ENCODE measurements at places on chromosomes 6 and 20.

DNA sequence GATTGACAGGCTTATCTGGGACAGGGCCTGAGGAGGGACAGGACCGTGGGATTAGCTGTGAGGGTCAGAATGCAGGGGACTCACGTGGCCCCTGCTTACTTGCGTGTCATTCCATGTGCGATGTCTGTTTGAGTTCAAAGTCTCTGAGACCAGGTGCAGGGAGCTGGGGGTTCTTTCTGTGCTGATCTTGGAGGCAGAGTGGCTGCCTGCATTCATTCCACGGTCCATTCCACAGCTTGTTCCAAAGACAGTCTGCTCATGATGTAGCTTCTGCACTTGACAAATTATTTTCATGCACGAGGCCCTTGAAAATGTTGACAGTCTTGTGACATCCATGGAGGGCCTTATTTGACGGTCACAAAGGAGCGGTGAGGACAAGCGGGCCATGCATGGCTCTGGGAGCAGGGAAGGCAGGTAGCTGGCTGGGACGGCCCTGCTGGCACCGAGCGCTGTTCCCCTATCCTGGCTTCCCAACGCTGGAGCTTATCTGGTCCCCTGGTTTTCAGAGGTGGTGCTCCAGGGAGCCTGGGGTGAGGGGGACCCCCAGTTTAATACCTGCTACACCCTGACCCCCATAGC, 156.3 kb upstream of the RNF24 start:
- DNase-seq: no peak

- DNase-seq: no peak
Measured at GRCh38 chr6:167956983-167957492, 40.4 kb upstream of the KIF25 start.

DNA sequence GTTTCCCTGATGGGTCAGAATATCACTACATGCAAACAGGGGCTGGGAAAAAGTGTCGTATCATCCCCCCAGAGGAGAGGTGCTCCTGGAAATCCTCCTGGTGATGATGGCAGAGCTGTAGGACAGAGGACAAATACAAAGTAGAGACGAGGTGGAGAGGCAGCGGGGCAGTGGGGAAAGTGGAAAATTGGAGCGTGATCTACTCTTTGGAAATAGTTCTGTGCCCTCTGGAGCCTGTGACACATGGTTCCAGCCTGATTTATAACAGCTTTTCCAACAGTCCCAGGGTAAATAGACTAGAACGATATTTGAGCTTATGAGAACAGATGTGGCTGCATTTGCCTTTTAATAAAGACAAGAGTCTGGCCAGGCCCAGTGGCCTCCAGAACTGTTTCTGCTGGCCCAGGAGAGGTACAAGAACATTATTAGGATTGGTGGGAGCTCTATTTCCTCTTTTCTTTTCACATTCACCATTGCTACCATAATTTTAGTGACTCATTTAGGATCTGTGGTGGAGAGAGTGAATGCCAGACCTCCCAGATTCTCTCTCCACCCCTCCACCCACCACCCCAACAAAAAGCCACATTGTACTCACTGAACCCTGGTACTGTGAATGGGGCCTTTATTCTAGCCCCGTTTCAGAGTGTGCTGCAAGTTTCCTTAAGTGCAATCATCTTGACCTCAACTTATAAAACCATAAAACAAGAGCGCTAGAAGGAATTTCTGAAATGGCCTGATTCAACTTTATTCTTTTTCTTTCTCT, 78.3 kb downstream of the BTBD3 start:
- DNase-seq: no peak

GRCh38 chr20:3927486-3928291, 38.5 kb downstream of the PANK2 start:
- DNase-seq: no peak

DNA sequence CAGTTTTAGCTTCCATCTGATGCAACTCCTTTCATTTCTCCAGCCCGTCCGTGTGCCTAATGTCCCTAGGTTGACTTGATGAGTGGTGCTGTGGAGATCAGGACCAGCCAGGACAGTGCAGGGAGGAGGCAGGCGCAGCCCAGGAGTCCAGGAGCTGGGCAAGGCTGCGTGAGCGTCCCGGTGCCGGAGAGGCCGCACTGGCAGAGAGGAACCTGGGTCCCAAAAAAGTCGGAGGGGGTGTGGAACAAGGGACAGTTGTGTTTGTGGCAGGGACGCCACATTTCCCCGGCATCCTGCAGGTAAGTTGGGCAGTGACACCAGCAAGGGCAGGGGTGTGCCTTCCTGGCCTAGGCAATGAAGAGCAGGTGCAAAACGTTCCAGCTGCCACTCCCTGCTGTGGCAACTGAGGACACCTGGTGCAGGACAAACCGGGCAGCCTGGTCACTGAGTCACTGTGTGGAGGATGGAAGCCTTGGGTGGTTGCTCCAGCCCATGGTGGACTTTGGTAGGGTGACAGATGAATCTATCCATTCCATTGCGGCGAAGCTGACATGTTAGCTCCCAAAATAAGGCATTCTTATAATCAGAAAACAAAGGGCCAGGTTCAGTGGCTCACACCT, 53.2 kb downstream of the RAMACL start:
- DNase-seq: no peak

GRCh38 chr6:134310817-134311216, 7.1 kb downstream of the SGK1 start:
- DNase-seq: no peak

GRCh38 chr6:152771061-152771687, 20.6 kb downstream of the VIP start:
- DNase-seq: no peak

DNA sequence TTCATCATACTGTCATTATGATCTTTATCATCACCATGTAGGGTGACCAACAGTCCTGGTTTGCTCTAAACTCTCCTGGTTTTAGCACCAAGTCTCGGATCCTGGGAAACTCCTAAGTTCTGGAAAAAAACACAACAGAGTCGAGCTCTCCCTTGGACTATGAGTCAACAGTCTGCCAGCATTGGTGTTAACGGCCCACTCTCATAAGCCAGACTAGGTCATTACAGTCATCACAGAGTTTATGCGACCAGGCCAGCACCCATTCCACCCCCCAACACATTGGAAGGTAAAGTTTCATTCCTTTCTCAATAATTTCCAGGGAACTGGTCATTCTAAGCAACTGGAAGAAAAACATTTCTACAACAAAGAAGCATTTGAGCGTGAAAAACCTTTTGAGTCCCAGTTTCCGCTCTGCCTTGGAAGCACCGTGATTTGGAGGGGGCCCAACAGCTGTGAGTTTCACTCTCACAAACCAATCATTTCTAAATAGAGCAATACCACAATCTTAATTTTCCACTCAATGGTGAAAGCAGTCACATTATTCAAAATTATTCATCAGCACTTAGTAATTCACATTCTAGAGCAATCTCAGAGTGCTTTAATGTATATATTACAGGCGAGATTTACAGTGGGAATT, 445.0 kb downstream of the CDH26 start:
- DNase-seq: no peak

DNA sequence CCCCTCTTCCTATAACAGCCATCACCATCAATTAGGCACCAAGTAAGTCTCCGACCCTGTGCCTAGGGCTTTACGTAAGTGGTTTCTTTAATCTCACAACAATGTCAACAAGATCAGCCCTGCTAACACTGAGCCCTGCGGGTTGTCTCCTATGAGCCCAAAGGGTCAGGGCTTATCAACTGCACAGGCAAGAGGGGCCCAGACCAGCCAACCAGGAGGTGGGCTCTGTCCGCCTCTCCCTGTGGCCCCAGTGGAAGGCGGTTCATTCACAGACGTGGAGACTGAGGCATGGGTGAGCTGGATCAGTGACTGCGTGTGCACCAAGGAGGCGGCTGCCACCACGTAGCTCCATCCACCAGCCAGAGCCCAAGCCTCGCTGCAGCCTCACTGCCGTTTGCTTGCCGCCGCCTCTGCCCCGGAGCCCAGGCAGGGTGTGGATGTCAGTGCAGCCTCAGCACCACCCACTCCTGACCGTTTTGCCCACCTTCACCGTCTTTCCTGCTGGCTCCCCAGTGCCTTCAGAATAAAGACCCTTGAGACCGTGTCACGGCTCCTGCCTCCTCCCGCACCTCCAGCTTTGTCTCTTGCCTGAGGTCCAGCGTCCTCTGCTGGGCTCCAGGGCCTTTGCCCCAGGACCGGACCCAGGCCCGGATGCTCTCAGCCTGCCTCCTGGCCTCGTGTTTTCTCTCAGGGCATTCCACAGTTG, 78.7 kb downstream of the DLL1 start:
- no peak for DNase-seq

GRCh38 chr20:36541227-36541767, at the start of gene MYL9:
Gene MYL9 (plus strand): TSS chr20:36541519. CDS start chr20:36544885, 3,366 bp downstream.
- peak; percentile 82 for DNase-seq

DNA sequence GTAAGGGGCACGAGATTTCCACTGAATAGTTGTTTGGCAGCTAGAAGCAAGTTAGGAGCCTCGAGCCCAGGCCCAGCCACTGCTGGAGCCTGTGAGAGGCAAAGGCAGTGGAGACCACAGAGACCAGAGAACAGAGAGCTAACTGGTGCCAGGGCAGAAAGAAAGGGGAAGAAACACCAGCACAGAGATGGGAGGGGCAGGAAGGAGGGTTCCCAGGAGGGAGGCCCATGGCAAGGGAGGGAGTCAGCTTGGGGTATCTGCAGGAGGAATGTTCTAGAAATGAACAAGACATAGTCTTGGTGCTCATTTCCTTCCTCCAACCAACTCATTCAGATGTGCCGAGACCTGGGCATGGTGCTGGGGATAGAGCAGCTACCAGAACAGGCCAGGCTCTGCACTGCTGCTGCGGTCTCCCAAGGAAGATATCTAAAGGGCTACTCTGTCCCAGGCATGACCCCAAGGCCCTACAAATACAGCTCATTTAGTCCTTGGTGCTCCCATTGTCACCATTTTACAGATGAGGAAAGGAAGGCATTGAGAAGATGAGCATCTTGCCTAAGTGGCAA, 10.7 kb downstream of the ANGPT4 start:
- no peak for DNase-seq

DNA sequence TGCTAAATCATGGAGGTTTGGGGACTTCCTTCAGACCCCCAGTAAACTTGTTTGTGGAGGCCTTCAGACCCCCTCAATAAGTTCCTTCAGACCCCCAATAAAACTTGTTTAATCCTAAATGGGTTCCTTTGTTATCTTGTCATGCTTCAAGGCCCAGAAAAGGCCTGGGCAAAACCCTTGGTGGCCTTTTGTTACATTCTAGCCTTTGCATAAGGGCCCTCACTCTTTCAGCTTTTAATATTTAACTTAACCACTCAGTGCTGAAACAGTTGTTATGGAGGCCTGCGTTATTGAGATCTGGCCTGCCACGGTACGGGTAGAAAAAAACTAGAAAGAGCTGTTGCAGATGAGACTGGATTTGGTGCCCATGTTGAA, 4.3 kb upstream of the DYNLRB1 start:
- DNase-seq: no peak

- no peak for DNase-seq
Measured at GRCh38 chr20:51661609-51662178, 106.5 kb downstream of the ATP9A start.

All from pancreas (tissue), 10 donors.